ENCODE measurements at places on chromosomes 2 and 18.

DNA sequence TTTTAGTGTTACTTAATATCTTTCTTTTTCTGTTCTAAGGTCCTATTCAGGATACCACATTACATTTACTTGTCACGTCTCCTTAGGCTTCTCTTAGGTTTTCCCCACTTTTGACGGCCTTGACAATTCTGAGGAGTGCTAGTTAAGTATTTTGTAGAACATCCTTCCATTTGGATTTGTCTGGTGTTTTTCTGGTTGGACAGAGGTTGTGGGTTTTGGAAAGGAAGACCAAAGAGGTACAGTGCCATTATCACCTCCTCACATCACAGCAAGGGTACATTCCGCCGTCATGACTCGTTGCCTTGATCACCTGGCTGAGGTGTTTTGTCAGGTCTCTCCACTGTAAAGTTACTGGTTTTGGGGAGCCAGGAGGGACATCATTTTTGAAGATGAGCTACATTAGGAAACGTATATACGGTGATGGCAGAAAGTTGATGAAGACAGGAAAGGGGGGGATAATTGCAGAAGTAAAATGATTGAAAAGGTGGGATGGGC lies 88.4 kb upstream of the TMEM247 start:
- DNase-seq, result no peak

GRCh38 chr2:126642031-126642430 lies 13.9 kb upstream of the GYPC start:
- no peak for DNase-seq

DNA sequence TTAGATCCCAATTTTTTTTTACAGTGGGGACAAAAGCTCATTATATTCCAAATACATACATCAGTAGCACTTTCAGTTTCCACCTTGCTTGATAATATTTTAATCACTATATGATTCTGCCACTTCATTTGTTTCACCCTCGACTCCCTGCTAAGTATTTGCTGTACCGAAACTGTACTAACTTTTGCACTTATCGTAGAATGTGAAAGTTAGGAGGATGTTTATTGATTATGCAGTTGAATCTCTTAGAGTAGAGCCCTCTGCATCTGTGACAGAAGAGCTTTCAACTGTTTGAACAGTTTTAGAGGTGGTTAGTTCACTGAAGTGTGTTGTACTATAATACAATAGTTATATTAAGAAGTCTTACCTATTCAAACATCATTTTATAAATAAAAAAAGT lies 20.8 kb downstream of the NCOA1 start:
- DNase-seq, result no peak

GRCh38 chr2:28052691-28053090 lies 162.2 kb downstream of the BABAM2 start:
- no peak for DNase-seq

GRCh38 chr2:28663359-28663758 lies 88.3 kb upstream of the PPP1CB start:
- no peak for DNase-seq

DNA sequence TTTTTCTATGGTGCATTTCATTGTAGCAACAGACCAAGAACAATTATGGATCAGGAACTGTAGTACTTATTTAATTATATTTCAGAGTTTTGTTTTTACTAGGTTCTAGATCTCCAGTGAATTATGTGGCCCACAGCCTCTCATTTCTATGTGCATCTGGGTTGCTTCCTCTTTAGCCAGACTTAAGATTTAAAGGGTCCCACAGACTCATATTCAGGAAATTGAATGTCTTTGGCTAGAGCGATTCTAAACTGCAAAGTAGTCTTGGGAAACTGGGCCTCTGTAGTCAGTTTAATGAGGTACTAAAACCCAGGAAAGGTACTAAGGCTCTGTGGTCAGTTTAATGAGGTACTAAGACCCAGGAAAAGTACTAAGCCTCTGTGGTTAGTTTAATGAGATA lies 94.4 kb downstream of the LYPD6B start:
- no peak for DNase-seq

- DNase-seq, result no peak
Observed at GRCh38 chr2:157644776-157645175, 16.1 kb upstream of the ACVR1C start.

DNA sequence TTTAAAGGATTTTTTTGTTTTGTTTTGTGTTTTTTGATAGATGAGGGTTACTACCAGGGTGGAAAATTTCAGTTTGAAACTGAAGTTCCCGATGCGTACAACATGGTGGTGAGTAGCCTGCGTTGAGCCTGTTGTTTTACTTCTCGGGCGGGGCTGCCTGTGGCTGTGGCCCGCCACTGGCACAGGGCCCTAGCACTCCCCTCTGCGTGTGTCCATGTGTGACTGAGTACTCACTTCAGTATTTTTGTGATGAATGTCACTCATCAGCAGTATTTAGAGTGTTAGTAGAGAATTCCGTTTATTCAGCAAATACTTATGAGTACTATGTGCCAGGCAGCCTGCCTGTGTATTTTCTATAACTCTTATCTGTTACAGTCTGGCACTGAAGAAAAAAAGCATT lies 44.3 kb upstream of the SCLY start:
- DNase-seq, result no peak

DNA sequence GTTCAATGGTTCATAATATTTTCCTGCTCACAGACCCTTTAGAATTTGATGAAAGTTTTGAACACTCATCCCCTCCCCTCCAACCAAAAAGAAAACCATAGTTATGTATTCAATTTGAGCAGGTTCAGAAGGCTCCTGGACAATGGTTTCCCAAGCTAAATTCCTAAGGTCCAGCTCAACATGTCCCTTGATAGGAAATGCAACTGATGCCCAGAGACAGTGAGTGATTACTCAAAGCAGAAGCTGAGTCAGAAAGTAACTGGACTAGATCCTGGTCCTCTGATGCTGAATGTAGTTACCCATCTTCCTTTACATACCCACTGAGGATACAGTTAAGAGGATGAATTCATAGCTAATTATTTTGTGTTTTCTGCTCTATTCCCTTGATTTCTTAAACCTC lies 218.9 kb upstream of the NCKAP5 start:
- DNase-seq, result no peak

- DNase-seq, result no peak
Observed at GRCh38 chr2:64478502-64479230, 24.7 kb downstream of the LGALSL start.

GRCh38 chr2:720842-721241 lies 43.6 kb upstream of the TMEM18 start:
- DNase-seq, result no peak
